Vagina (tissue), 2 donors: ENCODE measurements at places on chromosomes 16 and 17.
A peak's percentile ranks its signal among the peaks of the same experiment; 100 is the strongest.

DNA sequence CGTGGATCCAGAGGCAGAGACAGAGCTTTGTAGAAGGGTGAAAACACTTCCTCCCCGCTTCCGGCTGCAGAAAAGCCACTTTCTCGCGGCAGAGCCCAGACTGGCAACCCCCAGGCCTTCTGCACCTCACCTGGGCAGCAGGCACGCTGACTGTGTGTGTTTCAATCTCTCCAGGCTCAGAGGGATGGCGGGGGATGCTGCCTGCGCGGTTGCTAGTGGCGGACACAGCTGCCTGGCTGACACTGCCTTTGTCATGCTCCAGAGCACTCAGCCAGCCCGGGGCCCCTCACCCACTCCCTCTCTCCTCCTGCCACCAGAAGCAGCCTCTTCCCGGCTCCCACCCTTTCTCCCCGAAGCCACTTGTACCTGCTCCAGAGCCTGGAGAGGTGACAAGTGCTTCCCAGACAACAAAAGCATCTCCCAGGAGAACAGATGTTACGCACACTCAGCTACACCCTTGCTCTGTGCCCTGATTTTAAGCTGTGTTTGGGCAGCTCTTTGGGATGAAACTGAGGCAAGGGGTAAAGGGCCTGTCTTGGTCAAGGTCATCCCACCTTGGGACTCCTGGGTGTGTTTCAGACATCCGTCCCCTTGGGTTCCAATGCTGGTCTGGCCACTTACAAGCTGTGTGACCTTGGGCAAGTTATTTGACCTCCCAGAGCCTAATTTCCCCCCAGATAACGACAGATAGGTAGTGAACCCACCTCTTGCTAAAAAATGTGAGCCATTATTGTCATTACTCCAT, 9.2 kb upstream of the GLIS2 start:
- DNase-seq: peak; percentile 87

DNA sequence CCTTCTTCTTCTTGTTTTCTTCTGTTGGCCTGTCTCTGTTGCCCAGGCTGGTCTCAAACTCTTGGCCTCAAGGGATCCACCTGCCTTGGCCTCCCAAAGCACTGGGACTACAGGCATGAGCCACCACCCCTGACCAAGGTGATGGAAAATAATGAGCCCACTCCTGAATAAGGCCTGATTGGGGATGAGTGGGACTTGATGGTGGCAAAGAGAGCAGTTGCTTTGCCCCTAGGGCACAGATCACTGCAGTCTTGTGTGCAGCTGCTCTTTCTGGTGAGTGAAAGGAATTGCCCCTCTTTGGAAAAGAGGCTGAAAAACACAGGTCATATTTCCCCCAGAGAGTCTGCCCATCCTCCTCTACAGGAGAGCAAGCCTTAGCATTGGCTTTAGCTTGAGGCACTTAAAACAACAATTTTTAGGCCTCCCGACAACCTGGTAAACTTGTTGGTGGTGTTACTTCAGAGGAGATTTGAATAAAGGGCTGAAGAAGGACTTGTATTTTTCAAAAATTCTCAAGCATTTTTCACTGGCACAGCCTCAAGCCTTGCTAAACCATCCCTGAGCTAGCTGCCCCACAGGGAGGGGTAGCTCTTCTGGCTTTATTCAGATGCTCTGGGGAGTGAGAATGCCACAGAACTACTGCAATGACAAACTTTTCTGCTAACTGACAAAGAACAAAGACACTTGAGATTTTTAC, 6.1 kb upstream of the PDP2 start:
- DNase-seq: no peak

- no peak for DNase-seq
Observed at GRCh38 chr16:47033176-47033575, 59.7 kb upstream of the DNAJA2 start.

DNA sequence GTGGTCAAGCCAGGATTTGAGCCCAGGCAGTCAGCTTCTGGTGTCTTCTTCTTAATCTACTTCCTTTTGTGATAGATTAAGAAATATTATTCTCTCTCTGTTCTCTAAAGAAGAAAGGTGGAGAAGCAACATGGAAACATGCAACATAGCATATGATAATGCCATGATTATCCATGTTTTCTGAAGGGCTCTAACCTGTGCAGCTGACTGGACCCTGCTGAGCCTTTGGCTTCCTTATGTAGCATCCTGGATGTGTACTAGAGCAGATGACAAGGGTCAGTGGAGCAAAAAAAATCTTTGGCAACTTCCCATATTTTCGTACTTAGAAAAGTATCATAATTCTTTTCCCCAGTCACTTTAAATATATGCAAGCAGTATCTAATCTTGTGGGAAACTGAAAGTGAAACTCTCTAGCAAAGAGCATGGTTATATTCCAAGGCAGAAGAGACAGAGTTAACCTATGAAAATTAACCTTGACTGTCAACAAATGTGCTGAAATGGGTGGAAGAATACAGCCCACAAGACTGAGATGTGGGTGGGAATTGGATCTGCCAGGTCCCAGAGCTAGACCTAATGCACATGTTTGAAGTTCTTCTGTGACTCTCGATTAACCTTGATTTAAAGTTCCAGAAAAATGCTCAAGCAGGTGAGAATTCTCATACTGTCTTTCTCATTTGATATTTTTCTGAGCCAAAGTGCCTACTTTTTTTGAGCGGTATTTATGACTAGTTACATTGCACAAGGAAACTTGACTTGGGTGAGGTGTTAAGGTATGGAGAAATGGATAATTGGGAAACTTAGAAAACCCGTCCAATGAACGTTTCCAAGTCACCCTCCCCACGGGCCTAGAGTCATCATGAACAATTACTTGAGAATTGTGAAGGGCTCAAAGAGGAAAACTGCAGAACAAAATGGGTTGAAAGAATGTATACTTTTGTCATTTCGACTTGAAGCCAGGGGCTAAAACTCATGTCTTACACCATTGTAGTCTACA, 248.6 kb downstream of the FTO start:
- no peak for DNase-seq

- DNase-seq: no peak
Observed at GRCh38 chr17:50638966-50639713, 4.5 kb downstream of the ABCC3 start.

DNA sequence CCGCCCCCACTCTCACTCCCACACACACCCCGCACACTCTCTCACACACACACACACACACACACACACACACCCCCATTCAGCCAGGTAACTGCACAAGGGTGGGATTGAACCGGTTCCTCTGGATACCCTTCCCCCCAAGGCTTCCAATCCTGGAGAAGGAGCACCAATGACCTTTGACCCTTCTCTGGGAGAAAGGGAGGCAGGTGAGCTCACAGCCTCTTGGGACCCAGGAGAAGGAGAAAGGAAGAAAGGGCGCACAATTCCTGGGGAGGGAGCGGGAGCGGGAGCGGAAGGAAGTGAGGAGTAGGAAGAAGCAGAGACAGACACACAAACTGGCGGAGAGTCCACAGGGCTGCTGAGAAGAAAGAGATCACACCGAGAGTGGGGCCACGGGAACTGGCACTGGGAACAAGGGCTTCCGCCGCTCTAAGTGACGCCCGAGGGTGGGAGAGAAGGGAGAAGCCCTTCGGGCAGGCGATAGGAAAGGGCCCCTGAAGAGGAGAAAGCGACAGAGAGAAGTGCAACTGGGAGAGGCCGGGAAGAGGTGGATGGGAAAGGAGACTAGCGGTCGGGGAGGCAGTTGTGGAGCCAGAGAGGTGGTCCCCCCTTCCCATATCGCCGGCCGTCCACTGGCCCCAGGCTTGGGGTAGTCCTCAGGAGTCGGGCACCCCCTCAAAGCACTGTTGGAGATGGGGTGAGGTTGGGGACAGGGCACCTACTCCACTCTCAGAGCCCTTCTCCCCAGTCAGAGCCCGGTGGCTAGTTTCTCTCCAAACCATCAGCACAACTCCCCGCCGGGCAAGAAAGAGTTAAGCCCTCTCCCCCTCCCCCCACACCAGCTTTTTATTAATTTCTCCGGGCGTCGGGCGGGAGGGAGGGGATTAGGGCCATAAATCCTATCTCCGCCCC, 1.3 kb downstream of the SAMD14 start:
- no peak for DNase-seq

DNA sequence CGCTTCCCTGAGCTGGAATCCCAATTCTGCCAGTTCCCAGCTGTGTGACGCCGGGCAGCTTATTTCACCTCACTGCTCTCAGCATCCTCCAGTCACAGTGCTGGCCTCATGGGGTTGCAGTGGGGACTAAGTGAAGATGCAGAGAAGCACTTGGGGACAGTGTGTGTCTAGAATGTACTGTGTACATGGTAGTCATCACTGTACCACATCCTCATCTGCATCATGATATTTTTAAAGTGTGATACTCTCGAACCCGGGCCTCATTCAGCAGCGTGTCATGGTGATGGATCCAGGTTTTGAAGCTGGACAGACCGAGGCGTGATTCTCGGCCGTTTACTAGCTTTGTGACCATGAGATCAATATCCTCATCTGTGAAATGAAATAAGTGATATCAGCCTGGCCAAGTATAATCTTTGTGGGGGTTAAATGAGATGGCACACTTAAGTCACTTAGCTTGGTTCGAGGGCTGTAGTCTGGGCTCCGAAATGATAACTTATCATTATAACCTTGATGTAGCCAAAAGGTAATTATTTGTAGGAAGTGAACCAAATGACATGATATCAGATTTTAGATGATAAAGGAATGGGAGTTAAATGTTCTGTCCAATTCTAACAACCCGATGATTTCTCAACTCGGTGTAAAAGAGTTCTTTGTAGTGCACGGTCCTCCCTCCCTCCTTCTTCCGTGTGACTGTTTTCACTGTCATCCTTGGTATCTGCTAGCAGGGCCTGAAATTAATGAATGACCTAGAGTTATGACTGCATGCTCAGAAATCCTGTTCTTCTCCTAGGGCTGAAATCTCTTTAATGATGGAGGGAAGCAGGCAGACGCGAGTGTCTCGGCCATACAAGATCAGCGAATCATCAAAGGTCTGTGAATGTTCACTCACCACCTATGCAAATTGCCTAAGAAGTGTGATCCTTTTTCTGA, 2.0 kb downstream of the KLHL36 start:
- DNase-seq: no peak

- no peak for DNase-seq
Observed at GRCh38 chr17:38429476-38430100, 1.3 kb downstream of the ARHGAP23 start.
